ENCODE measurements at places on chromosomes 6 and 20.

DNA sequence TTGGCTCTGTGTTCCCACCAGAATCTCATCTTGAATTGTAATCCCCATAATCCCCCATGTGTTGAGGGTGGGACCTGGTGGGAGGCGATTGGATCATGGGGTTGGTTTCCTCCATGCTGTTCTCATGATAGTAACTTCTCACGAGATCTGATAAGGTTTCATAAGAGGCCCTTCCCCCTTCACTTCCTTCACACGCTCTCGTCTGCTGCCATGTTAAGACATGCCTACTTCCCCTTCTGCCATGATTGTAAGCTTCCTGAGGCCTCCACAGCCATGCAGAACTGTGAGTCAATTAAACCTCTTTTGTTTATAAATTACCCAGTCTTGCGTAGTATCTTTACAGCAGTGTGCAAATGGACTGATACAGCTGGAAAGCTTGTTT, 90.0 kb downstream of the ELOVL5 start:
- no peak for DNase-seq

DNA sequence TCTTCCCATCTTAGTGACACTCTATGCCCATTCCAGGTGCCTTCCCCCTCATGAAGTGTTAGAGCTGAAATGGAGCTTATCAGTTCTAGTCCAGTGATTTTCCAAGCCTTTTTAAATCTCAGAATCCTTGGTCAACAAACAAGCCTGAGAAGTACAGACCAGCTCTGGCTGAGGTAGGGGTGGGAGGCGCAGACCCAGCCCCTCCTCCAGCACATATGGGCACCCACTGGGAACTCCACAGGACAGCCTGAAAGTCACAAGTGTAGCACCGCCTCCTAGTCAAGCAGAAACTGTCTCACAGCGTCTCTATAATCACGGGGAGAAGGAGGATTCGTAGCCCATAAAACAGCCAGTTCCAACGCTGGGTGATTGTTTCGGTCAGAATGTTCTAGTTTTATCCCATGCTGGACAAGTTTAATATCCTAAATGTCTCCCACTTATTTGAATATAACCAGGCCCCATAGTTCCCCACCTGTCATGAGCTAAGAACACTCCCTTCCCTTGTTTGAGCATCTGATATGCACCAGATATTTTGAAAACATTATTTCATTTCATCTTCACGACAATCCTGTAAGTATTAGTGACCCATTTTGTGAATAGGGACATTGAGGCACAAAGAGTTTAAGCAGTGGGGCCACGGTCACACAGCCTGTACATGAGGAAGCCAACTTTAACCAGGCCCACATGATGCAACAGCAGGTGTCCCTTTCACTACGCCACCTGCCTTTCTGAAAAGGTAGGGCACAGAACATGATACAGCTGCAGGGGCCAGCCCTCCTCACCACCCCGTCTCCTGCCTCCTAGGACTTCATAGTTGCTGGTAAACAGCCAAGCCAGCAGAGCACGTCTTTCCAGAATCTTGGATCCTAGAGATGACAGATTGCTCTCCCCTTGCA, 40.1 kb downstream of the TRAF3IP2 start:
- DNase-seq, result no peak

DNA sequence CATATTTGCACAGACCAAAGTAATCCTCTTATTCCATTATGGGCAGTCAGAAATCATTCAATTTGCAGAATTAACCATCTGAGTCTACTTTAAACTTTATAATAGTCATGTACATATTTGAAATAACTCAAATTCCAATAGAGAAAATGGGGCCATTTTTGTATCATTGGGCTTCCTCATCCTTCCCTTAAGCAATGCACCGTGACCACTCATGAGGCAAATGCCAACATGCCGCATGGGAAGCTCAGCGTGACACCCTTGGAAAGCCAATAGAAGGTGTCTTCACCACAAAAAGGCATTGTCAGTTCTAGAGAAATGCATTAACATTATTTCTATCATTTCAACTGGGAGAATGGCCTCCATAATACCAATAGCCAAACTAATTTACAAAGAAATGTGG, 38.5 kb downstream of the SIM1 start:
- DNase-seq, result no peak

DNA sequence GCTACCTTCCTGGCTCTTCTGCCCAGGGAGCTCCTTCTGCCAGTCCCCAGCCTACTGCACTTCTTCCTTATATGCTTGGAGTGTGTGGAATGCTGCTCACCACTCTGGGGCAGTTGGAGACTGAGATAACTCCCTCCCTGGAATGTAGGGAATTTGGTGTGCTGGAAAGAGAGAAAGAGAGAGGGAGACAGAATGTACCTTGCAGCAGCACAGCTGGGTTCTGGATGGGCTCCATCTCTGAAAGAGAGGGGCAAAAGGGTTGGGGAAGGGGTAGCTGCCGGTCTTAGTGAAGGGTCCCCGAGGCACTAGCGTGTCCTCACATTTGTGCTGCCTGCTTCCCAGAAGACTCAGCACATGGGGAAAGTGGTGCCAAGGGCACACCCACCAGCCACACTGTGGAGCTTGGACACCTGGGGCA, 40.2 kb upstream of the DDR1 start:
- DNase-seq, result no peak

DNA sequence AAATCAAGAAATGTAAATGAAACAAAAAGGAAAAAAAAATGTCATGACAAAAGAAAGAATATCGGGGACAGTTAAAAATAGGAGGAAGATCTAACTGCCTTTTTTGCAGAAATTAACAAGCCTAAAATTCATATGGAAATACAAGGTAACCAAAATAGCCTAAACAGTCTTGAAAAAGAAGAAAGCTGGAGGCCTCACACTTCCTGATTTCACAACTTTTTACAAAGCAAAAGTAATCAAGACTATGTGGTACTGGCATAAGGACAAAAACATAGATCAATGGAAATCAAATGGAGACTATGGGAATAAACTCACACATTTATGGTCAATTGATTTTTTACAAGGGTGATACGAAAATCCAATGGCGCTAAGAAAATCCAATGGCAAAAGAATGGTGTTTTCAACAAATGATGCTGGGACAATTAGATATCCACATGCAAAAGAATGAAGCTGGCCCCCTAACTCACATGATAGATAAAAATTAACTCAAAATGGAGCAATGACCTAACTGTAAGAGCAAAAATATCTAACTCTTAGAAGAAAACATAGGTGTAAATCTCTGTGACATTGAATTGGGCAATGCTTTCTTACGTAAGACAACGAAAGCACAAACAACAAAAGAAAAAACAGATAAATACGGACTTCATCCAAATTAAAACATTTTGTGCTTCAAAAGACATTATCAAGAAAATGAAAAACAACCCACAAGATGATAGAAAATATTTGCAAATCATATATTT, 24.5 kb downstream of the MAP3K5 start:
- DNase-seq, result no peak

GRCh38 chr6:97850458-97851212, 567.6 kb upstream of the MMS22L start:
- no peak for DNase-seq

GRCh38 chr6:155222506-155222905, 41.3 kb upstream of the CLDN20 start:
- DNase-seq, result no peak

GRCh38 chr6:156427345-156427744, 349.8 kb upstream of the ARID1B start:
- DNase-seq, result no peak

- DNase-seq, result no peak
Observed at GRCh38 chr6:157268396-157268795, 54.9 kb downstream of the TMEM242 start.

GRCh38 chr6:166870602-166871208, 85.6 kb downstream of the RNASET2 start:
- DNase-seq, result no peak

GRCh38 chr20:5786930-5787795, 37.0 kb downstream of the SHLD1 start:
- no peak for DNase-seq

- DNase-seq, result no peak
Observed at GRCh38 chr6:111943726-111944125, 70.5 kb upstream of the FYN start.

DNA sequence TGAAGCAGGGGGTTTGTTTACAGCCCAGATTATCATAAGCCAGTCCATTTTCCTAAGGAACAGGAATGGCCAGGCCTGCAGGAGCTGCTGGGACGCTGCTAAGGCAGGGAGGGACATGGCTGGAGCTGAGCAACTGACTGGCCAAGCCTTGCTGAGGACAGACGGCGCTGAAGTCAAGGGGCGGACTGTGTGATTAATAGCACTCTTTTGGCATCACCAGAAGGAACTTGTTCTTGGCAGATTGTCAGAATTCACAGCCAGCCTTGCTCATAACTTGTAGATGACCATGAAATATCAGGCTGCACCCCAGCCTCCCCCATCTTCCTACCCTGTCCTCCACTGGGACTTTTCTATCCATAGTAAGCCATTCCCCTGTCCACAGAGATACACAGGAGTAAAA, 218.8 kb upstream of the RNF24 start:
- no peak for DNase-seq

DNA sequence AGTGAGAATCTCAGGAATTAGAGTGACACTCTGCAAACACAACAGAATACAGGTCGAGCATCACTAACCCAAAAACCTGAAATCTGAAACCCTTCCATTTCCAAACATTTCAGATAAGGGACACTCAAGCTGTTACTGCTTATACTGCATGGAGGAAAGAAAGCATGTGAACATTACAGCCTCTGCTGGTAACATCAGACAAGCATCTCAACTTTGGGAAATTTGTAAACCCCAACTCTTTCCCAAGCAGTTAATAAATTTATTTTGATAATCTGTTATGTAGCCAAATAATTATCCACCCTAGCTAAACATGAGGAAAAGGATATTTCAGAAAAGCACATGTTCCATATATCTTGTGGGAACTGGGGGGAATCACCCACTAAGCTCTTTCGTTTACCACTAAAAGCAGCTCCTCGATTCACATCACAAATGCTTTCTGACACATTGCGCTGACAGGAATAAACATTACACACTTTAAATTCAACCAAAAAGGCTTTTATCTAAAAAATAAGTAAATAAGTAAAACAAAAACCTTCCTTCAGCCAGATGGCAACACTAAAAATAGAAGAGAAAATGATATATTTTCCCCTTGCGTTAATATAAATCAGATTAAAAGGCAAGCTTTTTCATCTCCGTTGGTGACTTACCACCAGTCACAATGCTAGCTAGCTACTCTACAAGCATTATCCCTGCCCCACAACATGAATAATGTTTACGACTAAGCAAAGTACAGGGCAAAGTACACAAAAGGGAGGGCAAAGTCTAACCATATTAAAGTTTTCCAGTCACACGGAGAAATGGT, 120.8 kb downstream of the MAP7 start:
- DNase-seq, result no peak

- DNase-seq, result no peak
Observed at GRCh38 chr6:29806387-29806786, 21.2 kb upstream of the HLA-G start.

DNA sequence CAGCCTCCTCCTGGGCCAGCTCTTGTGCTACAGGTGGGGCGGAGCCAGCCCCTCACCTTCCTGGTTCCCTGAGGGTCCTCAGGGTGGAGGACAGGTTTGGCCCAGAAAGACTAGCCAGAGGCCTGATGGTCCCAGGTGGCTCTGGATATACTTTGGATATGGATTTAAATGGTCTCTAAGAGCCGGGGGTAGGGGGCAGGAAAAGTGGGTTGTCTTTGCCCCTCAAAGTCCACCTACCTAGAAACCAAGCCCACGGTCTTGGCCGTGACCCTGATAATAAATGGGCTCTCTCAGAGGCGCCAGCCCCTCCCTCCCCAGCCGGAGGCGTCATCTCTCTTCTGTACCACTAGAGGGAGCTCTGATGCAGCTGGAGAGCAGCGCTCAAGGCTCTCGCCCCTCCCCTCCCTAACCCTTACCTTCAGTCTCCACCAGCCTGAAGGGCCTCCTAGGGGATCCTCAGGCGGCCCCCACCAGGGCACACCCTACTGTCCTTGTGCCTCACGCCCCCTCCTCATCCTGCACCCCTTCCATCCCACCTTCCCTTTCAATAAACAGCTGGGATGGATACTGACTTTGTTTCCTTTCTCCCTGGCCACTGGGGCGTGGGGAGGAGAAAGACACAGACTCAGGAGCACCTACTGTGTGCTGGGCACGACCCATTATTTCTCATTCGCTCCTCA, 7.5 kb downstream of the NRSN2 start:
- peak; percentile 65 for DNase-seq

GRCh38 chr6:24149836-24150235, 23.8 kb downstream of the NRSN1 start:
- DNase-seq, result no peak

All from T-helper 9 cell (primary cell).